M059J (cell line): ENCODE measurements at places on chromosomes 11 and 22. TPM values are rescaled to one million over a fixed set of nuclear protein-coding genes. Genes with fewer than 3 reads are reported as not detected.
A peak's percentile ranks its signal among the peaks of the same experiment; 100 is the strongest.

- DNase-seq, result peak; percentile 66
Measured at GRCh38 chr11:129825380-129825779, 9.7 kb downstream of the TMEM45B start.

The IL17REL gene
- total RNA-seq, result not detected in 2 replicates

DNA sequence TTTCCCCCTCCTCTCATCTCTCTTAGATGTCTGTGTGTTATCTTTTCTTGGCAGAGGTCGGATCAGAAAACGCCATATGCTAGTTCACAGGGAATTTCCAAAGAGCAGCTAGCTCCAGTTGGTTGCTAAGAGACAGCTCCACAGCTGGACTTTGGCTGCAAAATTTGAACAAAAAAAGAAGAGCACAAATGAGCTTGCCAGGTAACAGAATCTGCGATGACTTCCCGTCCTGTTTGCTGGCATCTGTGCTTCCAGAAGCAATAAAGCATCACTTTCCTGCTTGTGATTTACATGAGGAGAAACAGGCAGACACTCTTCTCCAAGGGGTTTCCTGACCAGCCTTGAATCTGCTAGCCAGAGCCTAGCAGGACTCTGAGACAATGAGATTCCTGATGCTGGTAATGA lies 596.0 kb upstream of the B3GAT1 start:
- DNase-seq, result no peak

DNA sequence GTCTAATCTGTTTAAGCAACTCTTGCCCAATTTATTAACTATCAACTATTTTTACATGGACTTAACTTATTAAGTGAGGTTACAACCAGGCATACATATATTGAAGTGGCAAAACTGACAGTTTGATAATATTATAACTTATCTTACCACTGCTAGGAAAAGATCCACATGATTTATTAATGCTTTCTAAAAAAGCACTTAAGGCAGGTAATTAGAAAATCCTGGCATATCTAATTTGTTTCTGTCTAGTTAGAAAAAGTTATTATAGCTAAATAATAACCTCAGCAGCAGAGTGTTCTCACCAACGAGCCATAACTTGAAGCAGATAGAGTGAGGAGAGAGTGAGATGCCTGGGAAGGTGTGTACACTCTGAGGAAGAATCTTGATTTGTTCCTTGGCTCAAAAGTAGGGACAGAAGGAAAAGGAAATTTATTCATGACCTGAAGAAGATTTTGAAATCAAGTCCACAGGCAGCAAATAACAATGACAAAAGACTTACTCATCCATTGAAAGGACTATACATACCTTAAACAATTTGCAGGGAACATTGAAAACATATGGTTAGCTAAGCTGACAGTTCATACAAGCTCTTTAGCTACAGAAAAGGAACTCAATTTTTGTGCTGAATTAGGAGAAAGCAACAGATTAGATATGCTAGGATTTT lies 7.1 kb upstream of the MUC15 start:
- DNase-seq, result no peak

GRCh38 chr22:33381531-33382406 lies 323.6 kb upstream of the SYN3 start:
- DNase-seq, result no peak

- peak; percentile 91 for DNase-seq
Measured at GRCh38 chr11:130124096-130124495, 35.5 kb upstream of the ST14 start.

GRCh38 chr22:28442711-28443525 lies 236.7 kb downstream of the TTC28 start:
- peak; percentile 66 for DNase-seq

The ANO5 gene
- total RNA-seq, result 0.02 TPM in 1 of 2 replicates, not detected in the other

- no peak for DNase-seq
Measured at GRCh38 chr22:27543460-27543859, 258.1 kb downstream of the MN1 start.

DNA sequence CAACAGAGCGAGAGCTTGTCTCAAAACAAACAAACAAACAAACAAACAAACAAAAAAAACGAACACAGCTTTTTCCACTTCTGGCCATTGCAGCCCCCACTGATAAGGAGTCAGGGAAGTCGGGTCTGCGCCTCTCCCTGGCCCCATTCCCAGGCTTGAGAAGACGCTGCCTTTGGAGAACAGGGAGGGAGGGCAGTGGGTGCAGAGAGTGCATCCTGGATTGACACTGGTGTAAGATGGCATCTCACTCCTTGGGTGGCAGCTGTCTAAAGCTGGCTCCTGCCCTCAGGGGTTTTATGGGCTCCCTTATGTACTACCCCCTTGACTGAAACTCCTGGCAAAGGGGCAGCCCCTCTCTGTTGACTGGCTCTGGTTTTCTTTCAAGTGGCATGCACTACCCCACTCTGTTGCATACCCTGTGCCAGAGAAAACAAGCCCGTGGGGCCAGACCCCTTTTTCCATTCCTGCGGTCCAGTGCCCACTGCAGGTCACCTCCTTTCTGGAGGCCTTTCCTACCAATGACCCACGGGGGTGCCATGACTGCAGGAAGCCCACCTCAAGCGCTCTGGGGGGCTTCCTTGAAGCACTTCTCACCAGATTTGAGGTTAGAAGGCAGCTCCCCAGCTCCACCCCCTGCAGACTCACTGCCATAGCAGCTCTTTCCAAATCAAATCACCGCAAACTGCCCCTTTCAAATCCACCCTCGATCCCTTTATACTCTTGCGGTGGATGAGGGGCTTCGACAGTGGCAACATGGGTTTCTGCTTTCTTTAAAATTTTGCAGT lies 12.7 kb downstream of the DRAP1 start:
- no peak for DNase-seq

DNA sequence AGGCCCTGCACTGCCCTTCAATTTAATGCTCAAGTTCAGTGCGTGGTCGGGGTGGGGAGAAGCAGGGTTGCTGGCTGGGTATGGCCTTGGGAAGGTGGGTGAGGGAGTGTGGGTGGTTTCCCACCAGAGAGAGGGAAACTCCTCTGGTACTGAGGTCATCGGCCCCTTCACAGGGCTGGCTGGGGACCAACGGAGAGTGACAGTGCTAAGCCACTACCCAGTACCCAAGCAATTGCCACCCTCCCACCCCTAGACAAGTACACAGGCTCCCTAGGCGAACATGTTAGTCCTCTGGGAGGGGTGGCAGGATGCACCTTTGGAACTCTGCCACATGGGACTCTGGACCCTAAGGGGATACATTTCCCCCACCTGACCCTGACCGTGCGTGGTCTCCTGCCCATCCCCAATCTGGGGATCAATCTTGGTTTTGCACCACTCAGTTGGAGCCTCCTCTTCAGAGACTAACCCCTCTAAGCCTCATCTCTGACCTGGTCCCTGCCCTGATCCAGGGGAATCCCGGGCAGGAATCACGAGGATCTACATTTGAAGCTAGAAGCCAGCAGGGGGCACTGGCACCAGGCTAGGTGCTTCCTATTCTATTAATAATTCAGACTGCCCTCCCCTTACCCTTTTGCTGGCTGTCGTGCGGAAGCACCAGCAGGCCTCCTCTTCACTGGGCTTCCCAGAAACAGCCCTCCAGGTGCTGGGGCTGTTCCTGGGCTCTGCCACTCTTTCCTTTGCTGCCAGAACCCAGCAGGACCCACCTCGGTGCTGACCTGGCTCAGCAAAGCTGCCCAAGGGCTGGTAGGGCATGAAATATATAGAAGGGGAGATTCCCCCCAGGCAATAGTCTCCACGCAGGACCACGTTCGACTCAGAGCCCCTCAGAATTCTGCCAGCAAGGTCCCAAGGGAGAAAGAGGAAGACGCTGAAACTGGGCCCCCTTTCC lies 377.7 kb downstream of the TENM4 start:
- DNase-seq, result peak; percentile 21

- DNase-seq, result peak; percentile 36
Measured at GRCh38 chr22:36327922-36328551, 59.7 kb downstream of the MYH9 start.

The PRG3 gene
- total RNA-seq, result not detected in 2 replicates

DNA sequence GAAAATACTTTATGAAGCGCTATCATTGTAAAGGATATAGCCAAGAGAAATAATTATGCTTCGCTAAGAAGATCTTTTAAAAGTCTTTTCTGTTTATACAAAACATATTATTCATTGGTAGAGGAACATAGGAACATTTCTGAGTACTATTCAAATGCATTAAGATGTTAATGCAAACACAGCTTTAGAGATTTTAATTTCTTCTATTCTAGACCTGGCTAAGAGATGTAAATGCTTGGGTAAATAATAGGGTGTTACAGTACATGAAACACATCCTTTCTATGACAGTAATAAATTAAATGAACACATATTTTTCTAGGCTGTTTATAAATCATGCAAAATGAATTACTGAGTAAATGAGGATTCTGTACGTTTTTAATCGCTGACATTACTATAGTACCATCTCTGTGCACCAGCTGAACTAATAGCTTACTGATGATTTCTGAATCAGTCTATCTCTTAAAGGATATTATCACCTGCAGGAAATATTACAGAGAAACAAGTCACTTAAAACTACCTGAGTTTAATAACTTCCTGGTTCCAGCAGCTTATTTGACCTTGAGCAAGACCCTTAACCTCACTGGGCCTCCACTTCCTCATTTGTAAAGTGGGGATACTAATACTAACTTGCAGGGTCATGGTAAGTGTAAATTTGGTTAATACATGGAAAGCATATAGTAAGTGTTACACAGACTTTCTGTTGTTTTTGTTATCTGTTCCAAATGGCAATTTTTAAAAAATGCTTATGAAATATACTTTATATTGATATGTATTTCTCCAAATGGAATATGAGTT lies 344.9 kb downstream of the DYNC2H1 start:
- DNase-seq, result no peak

DNA sequence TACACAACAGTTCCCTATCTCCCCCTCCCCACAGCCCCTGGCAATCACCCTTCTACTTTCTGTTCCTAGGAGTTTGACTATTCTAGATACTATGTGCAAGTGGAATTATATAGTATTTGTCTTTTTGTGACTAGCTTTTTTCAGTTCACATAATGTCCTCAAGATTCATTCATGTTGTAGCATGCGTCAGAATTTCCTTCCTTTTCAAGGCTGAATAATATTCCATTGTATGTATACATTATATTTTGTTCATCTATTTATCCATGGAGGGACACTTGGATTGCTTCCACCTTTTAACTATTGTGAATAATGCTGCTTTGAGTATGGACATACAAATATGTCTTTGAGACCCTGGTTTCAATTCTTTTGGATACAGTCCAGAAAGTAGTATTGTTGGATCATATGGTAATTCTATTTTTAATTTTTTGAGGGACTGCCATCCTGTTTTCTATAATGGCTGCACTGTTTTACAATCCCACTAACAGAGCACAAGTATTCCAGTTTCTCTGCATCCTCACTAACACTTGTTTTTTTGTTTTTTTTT lies 128.8 kb downstream of the ARHGAP42 start:
- DNase-seq, result no peak

DNA sequence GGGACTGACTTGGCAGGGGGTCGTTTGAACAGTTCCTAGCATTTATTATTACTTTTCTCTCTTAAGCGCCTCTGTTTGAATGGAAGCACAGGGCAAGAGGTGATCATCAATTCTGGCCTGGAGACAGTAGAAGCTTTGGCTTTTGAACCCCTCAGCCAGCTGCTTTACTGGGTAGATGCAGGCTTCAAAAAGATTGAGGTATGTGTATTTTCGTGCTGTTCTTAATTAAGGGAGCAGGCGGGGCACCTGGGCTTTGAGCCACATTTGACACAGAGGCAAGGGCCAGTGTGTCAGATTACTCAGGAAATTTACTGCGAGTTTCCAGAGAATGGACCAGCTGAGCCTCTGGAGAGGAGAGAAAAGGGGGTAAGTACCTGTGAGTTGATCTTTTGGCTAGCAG lies 102.4 kb upstream of the SORL1-AS1 start:
- no peak for DNase-seq

DNA sequence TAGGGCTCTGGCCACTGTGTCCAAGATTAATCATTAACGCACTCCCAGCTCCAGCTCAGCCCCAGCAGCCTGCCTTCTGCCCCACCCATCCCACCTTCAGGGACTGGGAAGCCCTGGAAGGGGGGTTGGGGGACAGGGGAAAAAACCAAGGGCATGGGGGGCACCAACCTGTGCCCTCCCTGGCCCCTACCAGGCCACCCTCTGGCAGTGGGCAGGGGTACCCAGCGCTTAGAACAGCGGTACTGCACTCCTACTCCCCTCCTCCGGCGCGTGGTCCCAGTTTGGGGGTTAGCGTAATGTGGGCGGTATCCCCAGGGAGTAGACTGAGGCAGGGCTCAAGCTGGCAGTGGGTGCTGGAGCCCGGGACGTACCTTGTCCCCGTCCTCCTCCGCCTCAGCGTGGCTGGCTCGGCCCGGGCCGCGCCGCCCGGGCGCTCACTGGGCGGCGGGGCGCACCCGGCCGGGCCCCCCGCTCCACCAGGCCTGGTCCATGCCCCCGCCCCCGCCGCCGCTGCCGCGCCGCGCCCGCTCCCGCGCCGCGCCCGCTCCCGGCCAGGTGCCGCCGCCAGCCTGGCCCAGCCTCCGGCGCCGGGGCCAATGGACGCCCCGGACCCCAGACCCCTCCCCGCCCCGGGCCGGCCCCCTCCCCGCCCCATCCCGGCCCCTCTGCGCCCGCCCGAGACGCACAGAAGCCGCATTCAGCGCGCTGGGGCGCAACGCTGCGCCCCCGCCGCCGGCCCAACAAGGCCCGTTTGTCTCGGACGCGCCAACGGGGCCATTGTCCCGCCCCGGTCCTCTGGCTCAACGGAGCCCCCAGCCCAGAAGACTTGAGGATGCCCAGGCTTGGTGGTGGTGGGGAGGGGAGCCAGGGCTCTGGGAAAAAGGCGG lies at the start of gene GAL3ST1:
Gene GAL3ST1 (minus strand): TSS at position 571 of the 887 bp plus-strand sequence. CDS start 17,273 bp downstream, outside the sequence.
- no peak for DNase-seq

The SAA4 gene
- not detected in 2 replicates for total RNA-seq

DNA sequence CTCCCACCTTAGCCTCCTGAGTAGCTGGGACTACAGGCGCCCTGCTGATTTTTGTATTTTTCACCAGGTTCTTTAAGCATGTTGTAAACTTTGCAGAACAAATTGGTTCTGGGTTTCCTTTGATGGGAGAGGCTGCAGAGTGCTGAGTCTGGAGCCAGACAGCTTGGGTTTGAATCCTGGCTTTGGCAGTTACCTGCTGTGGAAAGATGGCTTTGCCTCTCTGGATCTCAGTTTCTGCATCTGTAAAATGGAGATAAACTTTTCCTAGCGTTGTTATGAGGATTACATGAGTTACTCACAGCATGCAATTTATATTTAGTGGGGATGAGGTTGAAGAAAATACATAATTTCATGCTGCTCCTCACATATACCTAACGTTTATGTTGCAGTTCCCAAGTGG lies 19.1 kb downstream of the ZNRF3 start:
- no peak for DNase-seq

The FAM83F gene
- total RNA-seq, result not detected in 2 replicates

The KRTAP5-8 gene
- total RNA-seq, result not detected in 2 replicates
